Stimulated activated CD8-positive, alpha-beta memory T cell treated with anti-CD3 and anti-CD28 coated beads, Interleukin-7, amount 100 ng/mL, for 1 hour (primary cell): ENCODE measurements at places on chromosomes 12 and 14.

DNA sequence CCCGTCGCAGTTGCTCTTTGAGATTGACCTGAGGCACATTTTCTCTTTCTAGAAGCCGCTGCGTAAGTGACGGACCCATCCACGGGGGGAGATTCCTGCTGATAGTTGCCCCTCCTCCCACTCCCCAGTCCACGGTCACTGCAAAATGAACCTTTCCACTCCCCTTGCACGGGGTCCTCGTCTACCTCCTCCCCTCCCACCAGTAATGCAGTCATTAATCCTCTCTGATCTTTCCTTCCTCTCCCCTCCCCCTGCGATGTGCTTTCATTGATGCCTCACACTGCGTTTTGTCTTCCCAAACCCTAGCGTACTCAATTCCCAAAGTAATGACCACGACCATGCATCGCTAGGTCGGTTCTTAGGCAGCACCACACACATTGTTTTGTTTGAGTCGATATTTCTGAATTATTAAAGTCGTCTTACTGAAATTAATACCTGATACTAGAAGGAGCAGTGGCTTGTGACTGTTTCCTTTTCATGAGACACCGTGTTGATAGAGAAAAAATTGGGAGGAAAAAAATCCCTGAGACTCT is 857 bp downstream of the ETNK1 start:
- no peak for DNase-seq

DNA sequence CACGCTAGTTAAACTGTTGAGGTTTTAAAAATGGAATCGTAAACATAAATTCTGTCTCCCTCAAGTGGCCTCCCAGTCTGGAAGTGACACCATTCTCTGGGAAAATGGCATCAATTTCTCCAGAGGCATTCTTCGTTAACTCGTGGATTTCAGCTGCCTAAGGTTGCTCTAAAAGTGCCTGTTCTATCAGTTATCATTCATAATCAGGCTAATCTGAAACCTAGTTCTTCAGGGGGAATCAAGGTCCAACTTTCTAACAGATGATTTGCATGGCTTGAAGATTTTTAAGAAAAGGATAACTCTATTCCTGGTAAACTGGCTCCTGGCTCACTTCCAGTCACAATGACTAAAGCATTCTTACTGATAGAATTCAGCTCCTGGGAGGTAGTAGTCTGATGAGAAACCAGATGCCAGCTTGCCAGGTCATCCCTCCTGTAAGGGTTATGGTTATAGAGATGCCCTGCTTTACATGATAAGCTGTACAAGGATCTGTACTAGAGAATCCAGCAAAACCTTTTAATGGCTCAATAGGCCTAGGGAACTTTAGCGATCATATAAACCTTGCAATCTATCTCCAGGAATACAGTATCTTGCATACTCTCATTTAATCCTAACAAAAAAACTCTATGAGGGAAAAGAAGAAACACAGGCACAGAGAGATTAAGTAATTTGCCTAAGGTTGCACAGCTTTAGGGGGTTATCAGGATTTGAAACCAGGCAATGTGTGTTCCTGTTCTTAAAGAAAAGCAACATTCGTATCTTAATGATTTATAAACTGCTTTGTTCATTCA is 1.5 kb downstream of the L3HYPDH start:
- no peak for DNase-seq

DNA sequence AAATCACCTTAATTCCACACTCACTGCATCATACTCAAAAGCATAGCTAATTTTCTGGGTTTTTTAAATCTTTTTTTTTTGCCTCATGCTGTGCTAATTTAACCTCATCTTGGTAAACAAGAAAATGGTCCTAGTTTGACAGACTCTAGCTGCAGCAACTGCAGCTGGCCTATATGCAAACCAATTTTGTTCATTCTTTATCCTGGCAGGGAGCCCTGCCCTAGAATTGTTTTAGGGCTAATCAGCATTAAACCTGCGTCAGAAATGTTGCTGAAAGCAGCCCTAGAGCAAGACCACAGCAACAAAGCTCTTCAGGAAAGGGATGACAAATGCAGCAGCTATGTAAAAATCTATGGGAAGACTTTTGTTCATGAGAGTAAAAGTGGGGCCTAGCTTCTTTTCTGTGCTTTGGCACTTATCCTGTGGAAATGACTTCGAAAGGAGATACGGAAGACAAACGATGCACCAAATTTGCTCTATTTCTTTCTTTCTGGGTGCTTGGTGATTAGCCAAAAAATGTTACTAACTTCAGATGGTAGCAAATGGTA is 72.2 kb downstream of the DENND5B start:
- DNase-seq, result no peak

- no peak for DNase-seq
Measured at GRCh38 chr12:77615332-77615731, 215.4 kb upstream of the NAV3 start.
